ENCODE measurements at places on chromosomes 5 and 9.

GRCh38 chr5:86977190-86977589 is 290.5 kb upstream of the RASA1 start:
- DNase-seq: no peak

DNA sequence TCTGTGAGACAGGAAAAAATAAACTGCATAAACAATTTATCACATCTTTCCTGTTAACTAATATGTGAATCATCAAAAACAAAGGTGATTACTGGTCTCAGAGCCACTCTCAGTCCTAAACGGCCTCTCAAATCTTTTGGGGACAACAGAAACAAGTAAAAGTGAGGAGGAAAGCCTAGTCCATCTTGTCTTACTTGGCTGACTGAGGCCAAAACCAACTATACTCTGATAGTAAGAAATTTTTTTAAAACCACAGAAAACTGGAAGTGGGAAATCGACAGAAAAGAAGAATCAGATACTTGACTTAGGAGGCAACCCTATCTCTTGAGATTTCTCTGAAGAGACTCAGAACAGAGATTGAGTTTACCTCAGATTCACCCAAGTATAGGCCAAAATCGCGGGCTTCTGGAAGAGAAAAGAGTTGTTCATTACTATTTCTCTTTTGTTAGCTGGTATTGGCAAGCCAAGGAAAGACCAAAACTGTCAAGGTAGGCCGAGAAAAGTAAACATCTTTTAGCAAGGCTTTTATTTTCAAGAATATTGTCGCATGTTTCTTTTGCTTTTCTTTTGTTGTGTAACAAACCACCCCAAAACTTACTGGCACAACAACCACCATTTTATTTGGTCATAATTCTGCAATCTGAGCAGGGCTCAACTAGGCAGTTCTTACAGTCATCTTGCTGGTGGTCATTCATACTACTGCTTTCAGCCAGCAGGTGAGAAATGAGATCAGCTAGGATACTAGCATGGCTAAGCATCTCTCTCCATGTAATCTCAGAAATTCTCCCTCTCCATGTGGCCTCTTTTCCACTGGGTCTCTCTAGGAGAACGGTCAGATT is 46.1 kb downstream of the RFX3 start:
- DNase-seq: no peak

DNA sequence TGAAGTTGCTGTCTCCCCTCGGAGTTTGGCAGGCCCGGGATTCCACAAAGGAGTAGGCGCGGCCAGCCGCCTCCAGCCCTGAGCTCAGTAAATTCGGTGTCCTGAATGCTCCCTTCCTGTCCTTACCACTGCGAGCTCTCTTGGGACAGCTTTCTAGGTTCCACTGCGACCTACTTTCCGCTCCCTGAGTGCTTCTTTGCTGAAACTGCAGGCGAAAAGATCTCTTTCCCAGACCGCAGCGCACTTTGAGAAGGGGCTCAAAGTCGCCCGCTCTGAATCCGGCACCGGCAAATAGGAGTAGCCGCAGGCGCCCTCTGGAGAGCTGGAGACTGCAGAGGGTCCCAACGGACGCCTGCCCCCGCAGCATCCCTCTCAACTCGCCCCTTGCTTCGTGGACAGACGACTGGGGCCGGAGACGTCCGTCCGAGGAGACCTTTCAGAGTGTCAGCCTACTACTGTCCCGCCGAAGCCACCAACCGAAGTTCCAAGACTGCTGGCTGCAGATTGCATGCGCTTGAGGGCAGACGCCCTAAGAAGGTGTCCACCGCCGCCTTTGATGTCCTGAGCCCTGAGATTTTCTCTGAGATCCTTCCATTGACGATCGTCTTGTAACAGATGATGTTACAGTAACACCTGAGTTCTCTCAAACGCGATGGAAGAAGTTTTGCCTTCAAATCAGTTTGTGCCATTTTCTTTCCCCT is 96.0 kb downstream of the ANXA2R start:
- DNase-seq: no peak

- no peak for DNase-seq
These were observed 343.0 kb downstream of the RAB3C start for GRCh38 chr5:58925627-58926540.

DNA sequence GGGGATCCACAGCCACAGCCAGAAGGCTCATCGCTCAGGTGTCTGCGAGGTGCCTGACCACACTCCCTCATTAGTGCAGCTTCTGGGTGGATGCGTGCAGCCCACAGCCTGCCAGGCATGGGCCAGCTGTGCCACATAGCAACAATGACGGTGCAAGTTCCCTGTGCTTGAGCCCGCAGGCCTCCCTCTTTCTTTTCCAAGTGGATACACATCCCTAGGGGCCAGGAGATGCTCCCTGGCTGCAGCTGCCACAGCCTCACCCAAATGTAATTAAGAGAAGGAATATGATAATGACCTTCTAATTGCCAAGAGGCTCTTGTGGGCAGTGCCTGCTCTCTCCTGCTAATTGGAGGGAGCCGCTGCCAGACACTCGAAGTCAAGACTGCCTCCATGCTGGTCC is 116.0 kb upstream of the PPP1R26 start:
- DNase-seq: no peak

- no peak for DNase-seq
These were observed 91.1 kb upstream of the CACNA1B start for GRCh38 chr9:137786511-137786920.

- DNase-seq: no peak
These were observed 89.9 kb downstream of the SYK start for GRCh38 chr9:90891308-90892040.

DNA sequence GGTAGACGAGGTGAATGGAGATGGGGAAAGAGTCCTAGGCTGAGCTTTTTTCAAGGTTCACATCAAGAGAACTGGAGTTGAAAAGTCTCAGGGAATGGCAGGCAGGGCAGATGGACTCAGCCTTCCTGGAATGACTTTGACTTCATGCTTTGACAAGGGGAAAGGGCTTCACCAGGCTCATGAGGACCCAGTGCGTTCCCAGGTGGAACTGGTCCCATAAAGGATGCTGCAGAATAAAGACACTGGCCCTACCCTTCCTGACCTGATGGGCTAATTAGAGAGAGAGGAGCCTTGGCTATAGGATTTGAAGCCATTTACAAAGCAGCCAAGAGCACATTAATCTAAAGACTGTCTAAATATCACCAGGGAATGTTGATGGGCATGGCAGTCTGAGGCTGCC is 63.8 kb downstream of the IL31RA start:
- DNase-seq: no peak

- DNase-seq: no peak
These were observed 138.1 kb downstream of the TMEM167A start for GRCh38 chr5:82938901-82939725.

DNA sequence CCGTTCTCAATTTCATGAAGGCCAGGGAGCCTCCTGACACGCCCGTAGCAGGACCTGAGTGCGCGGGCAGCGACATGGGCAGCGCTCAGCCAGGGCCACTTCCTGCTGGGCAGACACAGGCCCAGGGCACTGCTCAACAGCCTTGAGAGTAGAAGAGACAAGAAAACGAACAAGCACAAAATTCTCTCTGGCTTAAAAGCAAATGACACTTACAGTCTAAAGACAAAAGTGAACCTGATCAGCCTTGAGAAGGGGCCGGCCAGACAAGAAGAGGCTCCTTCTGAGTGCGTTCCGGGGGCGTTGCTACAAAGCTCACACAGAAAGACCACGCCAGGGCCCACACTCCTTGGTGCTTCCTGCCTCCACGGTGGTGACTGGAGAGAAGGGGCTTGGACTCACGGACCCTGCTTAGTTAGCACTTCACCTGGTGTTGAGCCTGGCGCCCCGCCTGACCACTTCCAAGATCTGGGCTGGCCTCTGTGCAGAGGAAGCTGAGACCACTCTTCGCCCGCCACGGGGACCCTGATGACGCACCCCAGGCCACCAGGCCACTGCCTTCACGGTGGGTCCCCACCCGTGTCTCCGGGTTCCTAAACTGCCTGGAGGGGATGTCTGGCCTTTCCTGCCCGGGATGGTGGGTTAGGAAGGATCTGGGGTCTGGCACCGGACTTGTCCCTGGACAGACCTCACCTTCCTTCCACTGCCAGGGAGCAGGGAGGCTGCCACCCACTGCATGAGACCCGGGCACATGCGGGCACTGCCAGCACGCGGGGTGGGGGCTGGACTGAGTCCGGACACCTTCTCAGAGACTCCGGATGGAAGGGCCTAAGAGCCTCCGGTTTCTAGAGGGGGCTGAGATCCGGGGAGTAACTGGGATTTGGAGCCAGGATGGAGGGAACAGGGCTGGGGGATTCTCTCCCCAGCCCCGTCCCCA is 1.3 kb downstream of the SLC12A7 start:
- DNase-seq: no peak

- no peak for DNase-seq
These were observed 556.0 kb downstream of the BNC2 start for GRCh38 chr9:16314476-16314875.

DNA sequence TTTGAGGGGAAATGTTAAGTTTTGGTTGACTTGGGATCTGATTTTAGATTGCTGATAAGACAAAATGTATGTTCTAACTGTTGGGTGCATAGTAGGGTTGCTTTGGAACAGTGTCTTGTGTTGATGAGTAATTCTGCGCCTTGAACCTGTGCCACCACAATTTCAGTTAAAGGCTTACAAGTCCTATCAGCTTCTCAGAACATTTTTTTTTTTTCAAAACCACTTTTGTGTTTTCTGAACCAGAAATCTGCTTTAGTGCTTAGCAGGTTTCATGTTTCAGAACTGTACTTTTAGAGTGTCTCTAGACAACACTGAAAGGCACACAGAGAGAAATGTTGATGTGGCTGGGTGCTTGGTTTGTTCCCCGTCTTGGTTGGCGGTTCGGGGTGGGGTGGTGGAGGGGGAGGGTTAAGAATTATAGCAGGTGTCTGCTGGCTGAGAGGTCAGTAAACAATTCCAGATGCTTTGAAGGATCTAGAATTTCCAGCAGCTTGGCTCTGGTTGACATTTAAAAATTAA is 84.6 kb downstream of the ANKRD55 start:
- peak; percentile 40 for DNase-seq
